ENCODE measurements at places on chromosomes 3 and 15.

GRCh38 chr3:170703121-170703588 is 117.3 kb upstream of the SLC7A14 start:
- no peak for DNase-seq

- DNase-seq, result no peak
These were observed 319.6 kb upstream of the IL12A start for GRCh38 chr3:159668990-159669476.

DNA sequence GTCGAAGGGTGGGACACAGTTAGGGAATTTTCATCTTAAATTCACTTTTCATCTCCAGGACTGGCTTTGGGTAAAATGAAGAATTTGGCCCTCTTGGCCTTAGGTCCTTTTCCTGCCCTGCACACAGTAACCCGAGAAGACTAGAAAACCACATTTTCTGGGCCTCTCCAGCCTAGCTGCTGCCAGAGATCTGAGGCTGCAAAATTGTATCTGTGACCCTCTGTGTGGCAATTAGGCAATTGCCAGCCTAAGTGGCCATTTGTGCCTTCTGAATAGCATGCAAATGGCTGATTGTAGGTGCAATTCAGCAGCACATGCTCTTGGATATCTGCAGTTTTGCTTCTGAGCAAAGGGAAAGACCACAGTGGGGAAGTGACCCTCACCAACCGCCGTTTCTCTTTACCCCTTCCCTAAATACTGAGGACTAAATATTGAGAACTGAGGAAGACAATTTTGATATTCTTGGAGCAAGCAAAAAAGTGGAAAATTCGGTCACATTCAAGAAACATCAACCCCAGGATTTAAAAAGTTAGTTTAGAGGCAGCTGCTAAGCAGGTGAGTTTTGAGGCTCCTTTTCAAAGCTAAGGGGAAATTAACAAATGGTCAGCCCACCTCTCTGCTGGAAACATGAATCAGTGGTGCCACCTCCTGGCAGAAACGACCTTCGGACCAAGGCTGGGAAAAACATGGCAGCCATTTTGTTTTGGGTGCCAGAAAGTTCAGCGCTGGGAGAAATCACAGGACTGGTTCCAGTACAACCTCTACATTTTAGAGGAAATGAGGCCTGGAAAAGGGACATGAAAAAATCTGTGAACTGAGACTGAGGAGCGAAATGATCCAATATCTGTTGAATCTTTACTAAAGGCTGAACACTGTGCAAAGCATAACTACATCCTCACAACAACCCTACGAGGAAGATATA is 56.6 kb upstream of the PRTG start:
- DNase-seq, result peak; percentile 78

GRCh38 chr3:111730143-111730542 is 128.9 kb upstream of the PHLDB2 start:
- no peak for DNase-seq

DNA sequence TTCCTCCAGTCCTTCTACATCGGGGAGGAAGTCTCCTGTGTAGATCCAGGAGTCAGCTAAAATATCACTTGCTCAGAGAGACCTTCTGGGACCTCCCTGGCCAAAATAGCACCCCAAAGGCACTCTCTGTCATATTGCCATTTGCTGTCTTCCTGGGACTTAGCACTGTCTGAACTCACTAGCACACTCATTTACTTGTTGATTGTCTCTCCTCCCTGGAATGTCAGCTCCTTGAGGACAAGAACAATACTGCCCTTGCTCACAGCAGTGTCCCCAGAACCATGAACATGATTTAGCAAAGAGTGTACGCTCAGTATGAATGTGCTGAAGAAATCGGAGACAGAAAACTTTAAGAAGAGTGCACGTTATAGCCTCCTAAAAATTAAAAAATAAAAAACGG is 202.9 kb downstream of the STT3B start:
- no peak for DNase-seq

- DNase-seq, result peak; percentile 15
These were observed 35.0 kb downstream of the ZXDC start for GRCh38 chr3:126440709-126440995.

GRCh38 chr15:77825546-77825945 is 192.8 kb upstream of the LINGO1 start:
- no peak for DNase-seq

DNA sequence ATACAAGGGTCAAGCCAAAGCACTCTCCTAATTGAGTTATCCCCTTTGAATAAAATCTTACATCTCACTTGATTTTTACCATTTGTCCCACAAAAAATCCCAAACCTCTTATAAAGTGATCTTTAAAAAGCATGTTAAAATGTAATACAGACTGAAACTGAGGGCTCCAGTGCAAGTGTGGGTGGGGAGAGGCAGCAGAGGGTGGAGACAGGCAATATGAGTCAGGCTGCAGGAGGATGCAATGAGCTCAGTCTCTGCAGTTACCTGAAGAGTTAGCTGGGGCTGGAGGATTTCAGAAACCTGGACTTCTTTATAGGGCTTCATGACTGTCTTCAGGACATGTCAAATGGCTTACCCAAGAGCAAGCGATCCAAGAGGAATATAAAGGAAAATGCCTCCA is 14.2 kb upstream of the COLQ start:
- no peak for DNase-seq

DNA sequence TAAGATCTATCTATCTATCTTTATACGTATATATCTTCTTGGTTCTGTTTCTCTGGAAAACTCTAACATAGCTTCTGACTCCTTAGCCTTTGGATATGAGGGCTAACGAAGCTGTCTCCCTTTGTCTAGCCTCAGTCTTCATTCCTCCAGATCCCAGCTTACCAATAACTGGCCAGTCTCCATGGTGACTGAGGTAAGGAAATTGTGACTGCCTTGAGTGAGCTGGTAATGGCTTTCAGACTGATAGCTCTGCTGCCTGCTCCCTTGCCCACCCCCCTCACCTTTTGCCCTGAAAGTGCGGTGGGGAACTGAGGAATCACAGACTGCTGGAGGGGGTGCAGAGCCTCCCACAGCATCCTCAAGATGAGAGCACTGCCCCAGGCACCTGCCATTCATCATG is 65.8 kb upstream of the ABHD17C start:
- DNase-seq, result no peak

DNA sequence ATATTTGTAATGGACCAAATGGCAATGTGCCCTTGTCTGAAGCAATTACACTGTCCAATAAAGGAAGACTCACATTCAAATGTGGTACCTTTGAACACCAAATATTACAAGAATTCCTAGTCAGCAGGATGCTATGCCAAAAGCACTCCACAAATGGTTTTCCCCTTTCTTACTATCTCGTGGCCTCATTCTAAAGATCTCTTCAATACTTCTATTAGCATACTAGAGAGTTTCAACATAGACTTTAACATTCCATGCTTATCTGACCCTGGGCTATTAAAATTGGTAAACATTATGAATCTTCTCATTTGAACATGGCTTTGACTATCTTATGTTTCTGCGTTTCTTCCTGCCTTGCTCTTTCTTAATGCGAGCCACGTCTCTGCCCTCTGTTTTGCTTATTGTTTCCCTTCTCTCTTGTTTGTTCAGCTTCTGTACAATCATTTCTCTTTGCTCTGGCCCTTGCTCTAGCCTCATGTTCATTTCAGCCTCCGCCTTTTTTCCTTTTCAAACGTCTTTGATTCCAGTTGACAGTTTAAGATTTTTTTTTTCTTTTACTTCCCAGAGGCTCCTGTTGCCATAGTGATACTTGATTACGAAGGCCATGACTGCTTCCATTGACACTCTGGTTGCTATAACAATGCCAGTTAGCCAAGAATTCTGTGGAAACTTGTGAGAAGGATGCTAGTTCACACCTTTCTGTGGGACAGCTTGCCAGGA is 49.5 kb upstream of the SLC9A9 start:
- DNase-seq, result no peak
